NCI-H526 treated with DMSO at 0.1 percent for 48 hours (cell line): ENCODE measurements at places on chromosomes 2 and 18.

DNA sequence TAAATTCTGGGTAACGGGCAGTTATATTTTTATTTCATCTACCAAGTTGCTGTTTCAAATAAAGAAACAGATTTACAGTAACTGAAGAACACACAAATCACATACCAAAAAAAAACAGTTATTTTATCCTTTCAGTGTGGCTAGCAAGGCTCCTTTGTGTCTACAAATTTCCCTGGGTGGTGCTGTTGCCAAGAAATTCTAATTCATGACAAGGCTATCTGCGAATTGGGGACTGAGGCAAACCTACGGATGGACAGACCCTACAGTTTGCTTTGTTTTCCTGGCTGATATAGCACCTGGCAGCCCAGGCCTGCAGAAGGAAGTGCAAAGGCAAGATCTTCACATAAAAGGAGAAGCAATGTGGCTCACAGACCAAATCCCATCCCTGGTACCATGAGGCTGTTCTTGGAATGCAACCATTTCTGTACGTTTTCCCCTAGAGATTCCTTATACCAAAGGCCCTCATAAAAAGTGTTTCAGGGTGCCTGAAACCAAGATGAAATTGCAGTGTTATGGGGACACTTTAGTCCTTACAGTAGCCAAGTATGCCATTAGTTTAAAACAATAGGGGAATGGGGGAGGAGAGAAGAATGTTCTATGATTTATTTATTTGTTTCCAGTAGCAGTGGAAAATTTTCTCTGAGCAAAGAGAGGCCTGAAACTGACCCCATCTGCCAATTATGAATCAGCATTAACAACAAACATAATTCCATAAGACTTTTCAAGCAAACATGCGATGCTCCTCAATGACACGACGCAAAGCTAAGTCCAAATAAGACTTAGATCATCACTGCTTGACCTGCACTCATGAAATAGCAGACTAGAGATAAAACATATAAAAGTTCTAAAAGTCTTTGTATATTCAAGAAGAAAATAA, 4.3 kb downstream of the KLF7 start:
- DNase-seq: no peak

GRCh38 chr2:86045541-86045940, 60.1 kb downstream of the POLR1A start:
- no peak for DNase-seq

GRCh38 chr2:24011250-24012104, 1.6 kb downstream of the MFSD2B start:
- no peak for DNase-seq

DNA sequence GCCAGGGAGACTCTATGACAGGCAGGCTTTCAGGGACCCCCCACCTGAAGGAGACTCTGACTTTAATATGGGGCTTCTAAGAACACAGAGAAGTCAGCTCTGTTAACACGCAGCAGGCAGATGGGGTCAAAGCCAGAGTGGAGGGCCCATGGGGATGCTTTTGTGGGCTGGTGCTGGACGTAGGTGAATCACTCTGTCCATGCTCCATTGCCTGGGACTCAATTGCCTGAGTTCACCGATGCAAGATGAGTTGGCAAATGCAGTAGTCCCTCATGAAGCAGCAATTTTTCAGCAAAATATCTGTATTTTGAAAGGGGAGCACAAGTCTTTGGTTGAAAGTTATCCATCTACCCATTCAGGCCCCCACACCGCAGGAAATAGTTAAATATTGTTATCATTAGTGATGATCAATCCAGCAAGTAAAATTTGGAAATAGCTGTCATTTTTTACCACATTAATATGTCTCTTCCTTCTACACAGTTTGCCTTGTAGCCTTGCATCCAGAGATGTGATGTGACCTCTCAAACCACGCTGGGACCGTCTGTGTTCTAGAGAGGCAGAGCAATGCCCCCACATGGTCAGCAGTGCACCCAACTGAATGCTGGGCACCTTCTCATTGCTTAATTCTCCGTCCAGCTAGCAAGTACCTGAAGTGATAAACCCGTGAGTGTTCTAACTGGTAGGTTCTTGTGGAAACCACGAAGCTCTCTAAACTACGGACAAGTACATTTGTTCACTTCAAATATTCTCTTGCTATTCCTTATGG, 34.8 kb upstream of the FAM110C start:
- DNase-seq: no peak

DNA sequence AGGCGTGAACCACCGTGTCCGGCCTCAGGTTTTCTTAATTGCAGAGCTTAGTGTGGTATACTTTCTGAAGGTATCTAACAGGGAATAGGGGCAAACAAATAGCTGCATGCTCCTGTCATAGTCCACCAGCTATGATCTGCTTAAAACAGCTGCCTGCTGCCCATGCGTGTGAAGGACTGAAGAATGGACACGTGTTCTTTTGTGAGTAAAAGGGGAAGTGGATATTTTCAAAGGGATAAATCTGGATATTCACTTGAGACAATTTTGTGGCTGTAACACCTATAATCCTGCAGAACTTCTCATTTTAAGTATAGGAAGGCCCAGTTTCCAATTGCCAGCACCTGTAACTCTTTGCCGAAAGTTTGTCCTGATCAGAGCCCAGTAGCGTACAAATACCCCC, 44.7 kb downstream of the TRPM8 start:
- no peak for DNase-seq

GRCh38 chr18:74294526-74294925, 2.8 kb upstream of the CYB5A start:
- no peak for DNase-seq

DNA sequence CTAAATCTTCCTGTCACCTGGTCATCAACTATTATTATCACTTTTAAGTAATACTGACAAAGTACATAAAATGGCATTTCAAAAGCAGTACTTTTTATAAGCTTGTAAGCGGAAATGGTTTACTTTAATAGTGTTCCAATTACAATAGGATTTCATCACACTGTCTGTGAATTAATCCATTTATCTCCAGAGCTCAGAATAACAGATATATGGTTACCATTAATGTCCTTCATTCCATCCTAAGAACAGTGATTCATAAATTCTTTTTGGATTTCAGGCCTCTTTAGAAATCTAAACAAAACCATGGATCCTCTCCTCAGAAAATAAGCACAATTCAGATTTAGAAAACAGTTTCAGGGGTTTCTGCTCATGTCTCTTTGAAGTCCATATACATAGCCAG, 68.4 kb downstream of the PID1 start:
- DNase-seq: no peak

GRCh38 chr2:95272299-95272751, 1.9 kb upstream of the PROM2 start:
- DNase-seq: no peak

DNA sequence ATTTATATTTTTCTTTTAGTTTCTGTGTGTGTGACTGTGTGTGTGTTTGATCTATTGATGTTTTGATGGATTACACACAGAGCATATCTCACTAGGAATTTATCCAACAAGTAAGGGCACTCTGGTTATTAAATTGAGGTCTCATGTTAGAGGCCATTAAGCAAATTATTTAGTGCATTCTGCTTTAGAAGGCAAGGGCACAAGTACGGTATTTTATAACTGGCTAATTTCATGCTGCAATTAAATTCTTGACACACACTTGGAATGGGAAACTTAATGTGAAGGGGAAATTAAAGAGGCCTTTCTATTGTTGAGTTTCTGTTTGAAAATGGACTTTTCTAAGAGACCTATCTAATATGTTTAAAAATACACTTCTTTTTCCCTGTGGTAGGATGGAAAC, 25.8 kb downstream of the NYAP2 start:
- DNase-seq: no peak

GRCh38 chr2:44362207-44363015, 664 bp downstream of the CAMKMT start:
- DNase-seq: no peak

DNA sequence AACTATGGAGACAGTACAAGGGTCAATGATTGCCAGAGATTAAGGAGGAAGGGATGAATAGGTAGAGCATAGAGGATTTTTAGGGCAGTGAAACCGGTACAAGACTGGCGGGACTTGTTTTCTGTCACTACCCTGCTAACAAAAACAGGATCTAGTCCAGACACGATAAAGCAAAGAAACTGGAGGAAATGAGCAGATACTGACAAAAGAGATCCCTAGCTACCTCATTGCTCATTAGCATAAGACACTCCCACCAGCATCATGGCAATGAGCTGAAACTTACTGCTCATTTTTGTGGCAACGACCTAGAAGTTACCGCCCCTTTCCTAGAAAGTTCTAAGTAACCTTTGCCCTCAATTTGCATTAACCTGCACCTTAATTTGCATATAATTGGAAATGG, 131.2 kb downstream of the ETAA1 start:
- no peak for DNase-seq

- DNase-seq: no peak
Measured at GRCh38 chr2:136901732-136902131, 136.4 kb downstream of the THSD7B start.

- no peak for DNase-seq
Measured at GRCh38 chr18:78448106-78448505, 531.5 kb upstream of the SALL3 start.

DNA sequence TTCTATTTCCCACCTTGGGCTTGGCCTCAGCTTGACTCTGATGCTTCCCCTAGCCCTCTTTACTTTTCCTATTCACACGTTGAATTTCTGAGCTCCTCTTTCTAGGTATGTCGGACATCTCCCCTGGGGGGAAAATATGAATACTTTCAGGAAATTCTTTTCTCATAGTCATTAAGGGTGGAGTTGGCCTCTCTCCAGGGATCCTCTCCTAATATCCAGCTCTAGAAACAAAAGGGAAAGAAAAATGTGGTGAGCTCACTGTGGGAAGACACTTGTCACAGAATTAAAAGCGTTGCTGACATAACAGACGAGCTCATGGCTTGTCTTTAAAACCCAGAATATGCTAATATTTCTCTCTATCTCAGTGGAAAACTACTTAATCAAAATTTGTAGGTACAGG, 132.7 kb upstream of the MEX3C start:
- no peak for DNase-seq

DNA sequence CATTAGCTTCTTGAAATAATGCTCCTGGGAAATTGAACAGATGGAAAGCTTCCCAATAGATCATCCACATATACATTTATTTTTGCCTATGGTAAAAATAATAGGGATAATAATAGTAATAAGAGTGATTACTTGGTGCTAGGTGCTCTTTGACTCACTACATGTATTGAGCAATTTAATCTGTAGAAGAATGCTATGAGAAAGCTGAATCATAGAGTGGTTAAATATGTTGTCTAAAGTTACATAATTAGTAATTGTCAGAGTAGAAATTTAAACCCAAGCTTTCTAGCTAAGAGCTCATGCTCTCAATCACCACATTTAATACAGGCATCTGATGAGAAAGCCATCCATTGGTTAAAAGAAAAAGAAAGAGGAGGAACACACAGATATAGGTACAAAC, 590.5 kb upstream of the SLC8A1 start:
- no peak for DNase-seq

DNA sequence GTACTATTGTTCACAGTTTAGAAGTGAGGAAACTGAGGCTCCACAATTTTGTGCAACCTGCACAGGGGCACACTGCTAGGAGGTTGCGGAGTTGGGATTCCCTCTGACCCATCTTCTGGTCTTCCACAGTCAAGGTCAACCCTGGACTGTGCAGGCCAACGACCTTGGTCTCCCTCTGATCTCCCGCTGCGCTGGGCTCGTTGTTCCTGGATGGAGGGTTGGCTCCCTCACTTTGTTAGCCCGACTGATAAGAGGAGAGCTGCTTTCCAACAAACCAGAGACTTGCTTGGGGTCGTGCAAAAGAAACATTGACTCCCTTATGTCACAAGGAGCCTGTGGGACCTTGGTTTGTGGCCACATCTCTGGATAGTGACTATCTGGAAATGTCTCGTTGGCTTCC, 187.6 kb downstream of the MYCN start:
- DNase-seq: no peak

- DNase-seq: no peak
Measured at GRCh38 chr18:28158083-28158581, 18.8 kb downstream of the CDH2 start.

DNA sequence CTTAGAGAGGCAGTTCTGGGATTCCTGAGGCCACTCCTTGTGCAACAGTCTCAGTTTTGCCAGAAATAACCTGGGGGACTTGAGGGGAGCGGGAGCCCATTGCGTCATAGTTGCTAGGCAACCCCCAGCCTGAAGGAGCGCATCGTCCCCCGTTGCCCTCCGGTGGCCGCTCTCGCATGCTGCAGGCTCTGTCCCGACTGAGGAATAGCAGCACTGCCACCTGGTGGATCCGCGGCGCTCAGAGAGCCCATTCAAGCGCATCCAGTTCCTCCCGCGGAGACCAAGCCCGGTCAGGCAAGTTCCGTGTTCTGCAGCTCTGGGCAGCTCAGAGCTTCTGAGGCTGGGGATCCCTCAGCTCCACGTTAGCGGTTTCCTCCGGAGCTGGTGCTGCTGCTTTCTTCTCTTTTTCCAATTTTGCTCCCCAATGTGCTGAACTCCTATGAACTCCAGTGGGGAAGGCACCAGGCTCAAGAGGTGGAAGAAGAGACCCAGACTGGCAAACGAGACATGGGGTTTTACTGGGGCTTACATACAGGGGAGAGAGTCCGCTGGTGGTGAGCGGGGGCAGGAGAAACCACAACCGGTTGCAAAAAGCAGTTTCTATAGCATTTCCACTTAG, 15.1 kb downstream of the SLC4A3 start:
- DNase-seq: peak; percentile 86

DNA sequence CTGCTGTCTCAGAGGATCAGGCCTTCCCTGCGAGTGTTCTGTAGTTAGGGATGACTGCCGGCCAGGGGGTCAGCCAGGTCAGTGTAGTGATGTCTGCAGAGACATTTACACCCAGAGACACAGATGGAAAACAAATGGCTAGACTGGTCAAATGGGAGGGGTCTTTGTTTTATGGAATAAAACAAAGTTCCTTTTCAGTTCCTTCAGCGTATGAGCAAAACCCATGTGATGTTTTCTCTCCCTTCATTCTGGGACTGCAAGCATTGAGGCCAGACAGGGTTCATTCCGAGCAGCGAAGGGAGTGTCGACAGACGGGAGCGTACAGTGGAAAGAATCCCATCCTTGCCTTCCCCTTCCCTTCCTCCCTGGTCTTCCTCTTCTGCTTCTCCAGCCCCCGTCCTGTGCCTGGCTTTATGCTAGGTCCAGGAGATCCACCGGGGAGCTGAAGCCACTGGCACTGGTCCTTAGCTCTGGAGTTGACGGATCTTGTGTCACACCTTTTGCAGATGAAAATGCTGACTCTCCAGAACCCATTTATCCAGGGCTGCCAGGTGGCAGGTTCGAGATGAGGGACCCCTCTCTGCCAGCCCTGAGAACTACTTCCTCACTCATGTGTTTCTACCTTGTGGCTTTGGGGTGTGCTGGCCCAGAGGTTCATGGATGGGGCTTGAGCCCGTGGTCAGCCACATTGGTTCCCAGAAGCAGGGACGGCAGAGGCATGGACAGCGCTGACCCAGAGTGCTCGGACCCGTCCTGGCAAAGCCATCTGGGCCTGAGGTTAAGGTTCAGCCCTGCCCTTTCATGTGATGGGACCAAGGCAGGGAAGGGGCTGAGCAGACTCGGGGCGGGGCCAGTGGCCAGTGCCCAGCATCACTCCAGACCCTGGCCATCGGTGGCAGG, 24.2 kb downstream of the ITGB1BP1 start:
- DNase-seq: no peak

DNA sequence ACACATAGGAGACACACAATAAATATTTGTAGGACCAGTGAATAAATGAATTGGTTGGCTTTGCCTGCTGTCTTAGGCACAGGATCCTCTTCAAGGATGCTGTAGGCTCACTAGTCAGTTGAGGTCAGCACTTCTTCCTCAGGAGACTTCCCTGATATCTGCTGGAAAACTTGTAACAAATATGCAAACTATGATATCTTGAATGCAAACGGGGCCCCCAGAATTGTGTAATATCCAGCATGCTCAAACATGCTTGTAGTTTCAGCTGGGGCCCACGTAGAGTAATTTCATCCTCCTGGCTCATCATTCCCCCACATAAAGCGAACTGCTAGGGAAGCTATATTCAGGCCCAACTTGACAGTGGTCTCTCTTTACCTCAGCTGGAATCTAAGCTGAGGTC, 43.6 kb downstream of the POLE4 start:
- DNase-seq: peak; percentile 23
